ENCODE measurements at places on chromosomes 3 and 15.
A peak's percentile ranks its signal among the peaks of the same experiment; 100 is the strongest.

- DNase-seq, result peak; percentile 50
Observed at GRCh38 chr15:83248151-83249029, 36.1 kb downstream of the BNC1 start.

- peak; percentile 66 for DNase-seq
Observed at GRCh38 chr15:74788683-74789151, 6.8 kb downstream of the CSK start.

DNA sequence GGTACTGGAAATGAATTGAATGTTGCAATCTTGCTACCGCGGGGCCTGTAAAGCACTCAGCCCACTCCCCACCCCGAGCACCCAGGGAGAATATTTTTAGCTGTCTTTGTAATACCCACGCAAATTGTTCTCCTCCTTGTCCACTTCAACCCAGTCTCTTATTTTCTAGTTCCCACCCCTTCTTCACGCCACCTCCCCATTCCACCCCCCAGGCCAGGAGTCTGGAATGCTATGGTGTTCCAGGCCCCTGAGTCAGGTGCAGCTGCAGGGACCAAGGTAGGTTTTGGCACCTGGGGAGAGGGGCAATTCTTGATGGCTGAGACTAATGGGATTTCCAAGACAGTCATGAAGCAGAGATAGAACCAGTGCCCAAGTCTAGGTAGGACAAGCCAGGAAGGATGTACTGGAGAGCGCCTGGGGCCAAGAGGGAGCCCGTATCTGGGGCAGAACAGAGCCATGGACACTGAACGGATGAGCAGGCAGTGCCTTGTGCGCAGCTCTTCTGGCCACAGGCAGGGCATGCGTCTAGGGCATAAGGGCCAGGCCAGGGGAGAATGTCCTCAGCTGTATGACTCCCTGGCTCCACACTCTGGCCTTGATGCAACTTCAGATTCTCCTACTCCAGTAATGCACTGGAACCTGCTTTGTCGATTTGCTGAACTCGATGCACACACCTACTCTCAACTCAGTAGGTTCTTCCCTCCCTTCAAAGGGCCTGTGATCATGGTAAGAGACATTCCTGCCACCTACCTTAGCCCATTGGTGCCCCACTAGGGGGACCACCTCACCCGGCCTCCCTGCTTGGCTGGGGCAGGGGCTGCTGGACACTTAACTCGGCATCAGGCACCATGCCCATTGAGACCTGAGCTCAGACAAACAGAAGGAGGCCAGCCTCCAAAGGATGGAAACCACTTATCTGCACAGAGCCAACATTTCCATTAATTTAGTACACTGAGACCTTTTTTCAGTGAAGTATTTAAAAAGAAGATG lies 34.6 kb upstream of the MAGEF1 start:
- DNase-seq, result no peak

GRCh38 chr15:38555686-38556334 lies 8.8 kb downstream of the RASGRP1 start:
- DNase-seq, result no peak

GRCh38 chr15:84992157-84992944 lies 10.7 kb downstream of the PDE8A start:
- DNase-seq, result no peak

DNA sequence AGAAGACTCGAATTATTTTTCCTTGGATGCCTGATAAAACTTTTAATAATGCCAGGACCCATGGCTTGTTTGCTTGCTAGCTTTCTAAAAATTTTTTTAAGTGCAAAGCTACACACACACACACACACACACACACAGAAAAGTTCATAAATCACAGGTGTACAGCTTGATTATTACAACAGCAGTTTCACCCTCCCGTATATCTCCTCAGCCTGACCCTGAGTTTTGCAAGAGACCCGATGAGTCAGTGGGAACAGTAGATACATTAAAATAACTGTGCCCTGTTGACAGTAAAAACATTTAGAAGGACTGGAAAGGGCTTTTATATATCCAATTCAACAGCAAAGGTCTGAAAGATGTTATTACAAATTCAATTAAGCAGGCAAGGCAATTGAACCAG lies 46.7 kb downstream of the EMC4 start:
- DNase-seq, result no peak

DNA sequence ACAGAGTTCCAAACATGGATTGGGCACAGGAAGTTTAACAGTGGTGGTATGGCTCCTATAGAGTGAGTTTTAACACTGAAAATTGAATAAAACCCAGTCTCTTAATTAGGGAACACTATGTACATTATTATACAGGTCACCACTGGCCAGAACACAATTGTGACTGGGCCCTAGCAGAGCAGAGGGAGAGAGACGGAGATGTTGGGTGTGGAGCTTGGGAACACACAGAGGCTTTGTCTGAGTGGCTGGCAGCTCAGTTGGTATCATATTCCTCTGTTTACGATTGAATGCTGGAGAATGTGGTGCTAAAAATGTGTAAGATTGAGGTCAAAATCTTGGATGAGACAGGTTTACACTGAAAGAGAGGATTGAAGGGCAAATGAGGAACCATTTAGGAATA lies 6.8 kb upstream of the MOBP start:
- DNase-seq, result no peak

- no peak for DNase-seq
Observed at GRCh38 chr15:43998607-43999006, 171.8 kb downstream of the WDR76 start.

DNA sequence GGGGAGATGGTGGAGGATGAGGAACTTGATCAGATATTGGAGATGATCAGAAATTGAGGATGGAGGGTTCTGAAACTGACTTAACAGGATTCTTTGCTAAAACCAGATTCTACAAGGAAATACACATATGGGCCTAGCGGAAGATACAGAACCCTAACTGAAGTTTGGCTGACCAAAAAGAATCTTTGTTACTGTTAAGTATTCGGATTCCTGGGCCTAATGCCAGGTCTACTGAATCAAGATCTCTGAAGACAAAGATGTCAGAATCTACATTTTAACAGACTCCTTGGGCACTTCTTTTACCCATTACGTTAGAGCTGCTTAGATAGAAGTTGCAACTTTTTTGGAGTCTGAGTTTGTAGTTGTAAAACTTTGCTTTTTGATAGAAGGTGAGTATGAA lies 137.7 kb downstream of the FNDC3B start:
- no peak for DNase-seq

- DNase-seq, result no peak
Observed at GRCh38 chr15:55239440-55240124, 42.8 kb upstream of the RSL24D1 start.

GRCh38 chr15:66251790-66252684 lies 1.5 kb downstream of the MEGF11 start:
- DNase-seq, result peak; percentile 27

GRCh38 chr15:61983081-61983480 lies 77.2 kb downstream of the VPS13C start:
- no peak for DNase-seq

DNA sequence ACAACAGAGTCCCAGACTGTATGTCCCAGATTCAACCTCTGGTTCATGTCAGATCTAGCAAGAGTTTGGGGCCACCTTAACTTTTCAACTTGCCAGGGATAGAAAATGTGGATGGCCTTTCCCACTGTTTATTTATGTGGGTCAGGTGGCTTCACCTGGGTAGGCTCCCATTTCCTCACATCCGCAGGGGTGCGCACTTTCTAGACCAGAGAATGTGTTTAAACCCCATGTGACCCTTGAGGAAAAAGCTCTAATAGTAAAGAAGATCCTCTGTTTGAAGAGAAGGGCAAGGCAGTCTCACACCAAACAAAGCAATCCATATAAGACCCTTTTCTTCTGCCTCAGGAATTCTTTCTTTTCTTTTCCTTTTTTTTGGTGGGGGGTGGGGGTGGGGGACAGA lies 167.2 kb upstream of the TSC22D2 start:
- no peak for DNase-seq

DNA sequence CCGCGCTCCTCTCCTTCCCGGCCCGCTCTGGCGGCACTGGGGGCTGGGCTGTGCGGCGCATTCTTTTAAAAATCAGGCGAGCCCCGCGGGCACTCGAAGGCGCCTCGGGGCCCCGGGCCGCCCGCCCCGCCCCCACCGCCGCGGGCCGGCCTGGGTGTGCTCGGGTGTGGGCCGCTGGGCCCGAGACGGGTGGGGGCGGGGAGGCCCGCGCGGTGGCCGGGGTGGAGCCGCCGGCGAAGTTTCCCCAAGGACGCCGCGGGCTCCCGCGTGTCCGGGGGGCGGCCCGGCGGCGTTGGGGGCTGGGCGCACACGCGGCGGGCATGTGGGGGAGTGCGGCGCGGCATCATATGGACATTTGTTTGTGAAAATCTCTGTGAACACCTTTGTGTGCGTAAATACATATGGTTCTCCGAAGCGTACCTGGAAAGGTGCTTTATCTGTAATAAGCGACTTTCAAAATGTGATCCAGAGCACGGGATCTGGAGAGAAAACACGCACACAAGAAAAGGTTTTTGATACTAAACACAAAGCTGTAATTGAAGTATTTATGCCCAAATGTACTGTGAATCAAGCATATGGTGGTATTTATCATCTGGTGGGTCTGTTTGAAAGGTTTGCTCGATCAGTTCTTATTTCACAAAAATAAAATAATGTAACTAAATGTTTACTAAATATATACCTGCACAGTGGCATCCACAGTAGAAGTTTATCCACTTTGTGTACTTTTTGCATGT lies 612 bp upstream of the TBL1XR1 start:
- no peak for DNase-seq

Data from CD4-positive, alpha-beta T cell treated with Interleukin-4 for 1 hour (primary cell).